IMR-90 (cell line): ENCODE measurements at places on chromosomes 5 and 9. TPM values are rescaled to one million over a fixed set of nuclear protein-coding genes. Genes with fewer than 3 reads are reported as not detected.
A peak's percentile ranks its signal among the peaks of the same experiment; 100 is the strongest.

- DNase-seq: peak; percentile 32
Observed at GRCh38 chr5:55829956-55830355, 21.2 kb upstream of the IL31RA start.

- no peak for DNase-seq
Observed at GRCh38 chr9:114488398-114489129, 16.7 kb downstream of the WHRN start.

DNA sequence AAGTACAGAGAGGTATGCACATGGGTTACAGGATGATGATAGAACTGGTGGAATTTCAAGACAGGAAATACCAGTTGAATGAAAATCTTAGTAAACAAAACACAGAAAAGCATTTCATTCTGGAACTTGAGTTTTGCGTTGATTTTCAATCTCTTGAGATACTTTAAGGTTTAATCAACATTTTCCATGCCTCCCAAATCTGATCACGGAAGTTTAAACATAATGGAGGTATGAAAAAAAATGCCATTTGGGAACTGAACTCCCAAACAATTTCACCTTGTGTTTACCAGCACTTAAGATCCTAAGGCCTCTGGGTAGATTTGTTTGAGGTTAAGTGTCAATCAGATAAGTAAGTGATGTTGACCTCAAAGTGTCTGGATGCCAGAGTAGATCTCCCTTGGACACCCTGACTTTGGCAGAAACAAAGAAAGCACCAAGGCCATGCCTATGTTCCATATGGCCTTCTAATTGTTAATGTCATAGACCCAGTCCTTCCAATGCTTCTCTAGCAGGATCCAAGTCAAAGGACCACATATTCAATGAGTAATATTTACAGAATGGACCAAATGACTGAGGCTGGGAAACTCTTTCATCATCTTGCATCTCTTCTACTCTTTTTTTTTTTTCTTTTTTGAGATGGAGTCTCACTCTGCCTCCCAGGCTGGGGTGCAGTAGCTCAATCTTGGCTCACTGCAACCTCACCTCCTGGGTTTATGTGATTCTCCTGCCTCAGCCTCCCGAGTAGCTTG is 216.9 kb downstream of the ARRDC3 start:
- DNase-seq: peak; percentile 75

DNA sequence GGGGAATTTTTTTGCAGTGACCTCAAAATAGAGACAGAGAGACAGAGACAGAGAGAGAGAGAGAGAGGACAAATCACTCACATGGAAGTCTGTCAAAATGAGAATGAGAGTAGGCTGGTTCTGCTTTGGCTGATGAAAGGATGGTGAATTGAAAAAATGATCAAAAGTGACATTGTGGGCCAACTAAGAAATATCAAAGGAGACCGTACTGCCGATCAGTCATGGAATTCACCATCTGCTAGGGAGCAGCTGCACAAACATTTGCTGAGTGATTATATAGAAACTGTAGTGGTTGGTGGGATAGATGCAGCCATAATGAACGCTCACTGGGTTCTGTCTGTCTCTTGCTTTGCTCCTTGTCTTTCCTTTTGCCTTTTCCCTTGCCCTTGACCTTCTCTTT is 476.6 kb upstream of the SGCD start:
- no peak for DNase-seq

DNA sequence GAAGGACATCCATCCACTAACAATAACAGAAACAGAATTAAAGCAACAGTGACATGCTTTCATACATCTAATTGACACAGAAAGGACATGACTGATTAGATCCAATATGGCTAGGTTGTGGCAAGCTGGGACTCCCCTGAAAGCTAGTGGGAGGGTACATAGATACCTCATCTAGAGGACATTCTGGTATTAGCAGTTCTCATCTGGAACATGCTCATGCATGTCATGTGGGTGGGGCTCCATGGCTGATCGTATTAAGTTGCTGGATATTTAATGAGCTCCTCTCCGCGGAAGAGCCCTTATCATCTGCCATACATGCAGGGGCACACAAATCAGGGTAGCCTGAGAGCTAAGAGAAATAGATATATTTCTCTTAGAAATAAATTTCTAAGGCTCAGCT is 358.9 kb downstream of the ICE1 start:
- no peak for DNase-seq

DNA sequence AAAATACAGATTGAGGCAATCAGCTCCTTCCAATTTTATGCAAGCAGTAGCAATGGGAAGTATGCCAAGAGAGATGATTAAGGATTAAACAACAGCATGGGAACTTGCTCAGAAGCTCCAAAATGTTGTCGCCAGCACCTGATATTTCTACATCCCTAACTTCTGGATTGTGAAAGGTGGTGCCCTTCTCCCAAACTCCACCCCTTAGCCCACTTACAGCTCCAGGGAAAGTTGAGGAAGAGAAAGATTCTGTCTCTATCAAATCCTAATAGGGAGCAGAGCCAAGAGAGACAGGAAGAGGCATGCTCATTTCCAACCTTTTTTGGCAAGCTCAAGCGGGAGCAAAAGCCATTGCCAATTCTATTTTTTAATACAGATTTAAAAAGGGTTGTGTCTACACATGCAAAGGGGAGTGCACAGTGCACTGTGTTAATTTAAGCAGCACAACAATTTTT is 92.4 kb upstream of the NR3C1 start:
- peak; percentile 81 for DNase-seq

DNA sequence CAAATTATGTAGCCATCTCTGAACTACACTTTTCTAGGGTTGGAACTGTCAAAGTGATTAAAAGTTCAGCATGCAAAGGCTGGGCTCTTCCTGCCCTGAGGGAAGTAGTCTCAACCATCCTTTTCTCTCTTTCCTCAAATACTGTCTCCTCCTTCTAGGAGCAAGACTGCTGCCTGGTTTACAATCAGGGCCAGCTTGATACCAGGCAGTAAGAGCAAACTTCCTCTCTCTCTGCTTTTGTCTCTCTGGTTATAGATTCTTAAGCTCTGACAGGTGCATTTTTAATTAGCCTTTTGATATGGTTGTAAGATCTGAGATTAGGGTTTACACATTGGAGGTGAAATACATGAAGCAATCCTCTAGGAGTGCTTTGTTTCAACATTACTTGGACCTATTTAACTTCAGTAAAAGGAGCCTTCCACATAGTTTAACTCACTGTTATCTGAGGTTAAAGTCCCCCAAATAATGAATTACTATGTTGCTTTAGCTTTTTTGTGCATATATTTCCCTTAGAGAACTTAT is 436.1 kb downstream of the SPATA31D1 start:
- DNase-seq: no peak

DNA sequence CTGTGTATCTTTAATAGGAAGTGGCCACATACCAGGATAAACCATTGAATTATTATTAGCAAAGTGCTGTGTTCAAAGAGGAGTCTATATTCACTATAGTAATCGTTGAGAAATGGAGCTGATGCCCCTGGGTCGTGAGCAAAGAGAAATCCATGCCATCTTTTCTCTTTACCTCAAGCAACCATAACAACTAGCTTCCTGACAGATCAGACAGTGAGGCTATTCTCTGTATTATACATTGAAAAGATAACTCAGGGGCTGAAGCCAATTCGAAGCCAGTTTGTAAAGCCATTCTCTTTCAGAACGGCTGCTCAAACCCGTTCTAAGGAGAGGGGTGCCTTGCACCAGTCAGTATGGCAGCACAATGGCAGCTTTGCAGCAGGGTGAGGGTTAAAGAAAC is 680.6 kb downstream of the SEMA5A start:
- DNase-seq: no peak

DNA sequence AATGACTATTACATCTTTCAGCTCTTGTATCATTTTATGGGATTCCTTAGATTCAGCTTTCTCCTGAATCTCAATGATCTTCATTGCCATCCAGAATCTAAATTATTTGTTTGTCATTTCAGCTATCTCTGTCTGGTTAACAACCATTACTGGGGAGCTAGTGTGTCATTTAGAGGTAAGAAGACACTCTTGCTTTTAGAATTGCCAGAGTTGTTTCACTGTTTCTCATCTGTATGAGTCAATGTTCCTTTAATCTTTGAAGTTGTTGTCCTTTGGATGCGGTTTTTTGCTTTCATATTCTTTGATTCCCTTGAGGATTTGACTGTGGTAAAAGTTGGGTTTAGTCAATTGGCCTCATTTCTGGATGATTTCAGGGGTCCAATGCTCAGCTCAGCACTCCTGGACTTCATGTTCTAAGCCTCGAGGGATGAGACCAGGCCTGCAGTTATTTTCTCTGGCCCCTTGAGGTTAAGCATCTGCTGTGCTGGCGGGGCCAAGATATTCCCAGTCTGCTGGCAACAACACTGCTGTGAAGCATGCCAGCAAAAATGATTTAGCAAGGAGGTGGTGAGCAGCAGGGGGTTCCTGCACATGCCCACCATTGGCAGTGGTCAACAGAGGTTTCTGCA is 102.4 kb upstream of the PCSK5 start:
- DNase-seq: no peak

DNA sequence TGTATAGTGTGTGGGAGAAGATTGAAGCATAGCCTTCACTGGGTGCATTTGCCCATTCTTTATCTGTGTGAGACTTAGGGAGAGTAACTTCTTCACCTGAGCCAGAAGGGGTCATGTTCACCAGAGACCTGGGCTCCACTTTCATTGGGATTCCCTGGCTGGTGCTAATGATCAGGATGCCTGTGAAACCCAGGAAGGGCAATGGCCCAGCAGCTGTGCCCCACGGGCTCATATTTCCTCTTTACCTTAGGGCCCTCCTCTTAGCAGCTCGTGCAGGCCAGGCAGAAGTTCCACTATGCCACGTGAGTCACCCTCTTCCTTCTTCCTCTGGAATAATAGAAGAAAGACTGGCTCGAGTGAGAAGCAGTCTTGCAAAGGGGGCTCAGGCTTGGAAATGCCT is 5.0 kb downstream of the PPARGC1B start:
- no peak for DNase-seq

DNA sequence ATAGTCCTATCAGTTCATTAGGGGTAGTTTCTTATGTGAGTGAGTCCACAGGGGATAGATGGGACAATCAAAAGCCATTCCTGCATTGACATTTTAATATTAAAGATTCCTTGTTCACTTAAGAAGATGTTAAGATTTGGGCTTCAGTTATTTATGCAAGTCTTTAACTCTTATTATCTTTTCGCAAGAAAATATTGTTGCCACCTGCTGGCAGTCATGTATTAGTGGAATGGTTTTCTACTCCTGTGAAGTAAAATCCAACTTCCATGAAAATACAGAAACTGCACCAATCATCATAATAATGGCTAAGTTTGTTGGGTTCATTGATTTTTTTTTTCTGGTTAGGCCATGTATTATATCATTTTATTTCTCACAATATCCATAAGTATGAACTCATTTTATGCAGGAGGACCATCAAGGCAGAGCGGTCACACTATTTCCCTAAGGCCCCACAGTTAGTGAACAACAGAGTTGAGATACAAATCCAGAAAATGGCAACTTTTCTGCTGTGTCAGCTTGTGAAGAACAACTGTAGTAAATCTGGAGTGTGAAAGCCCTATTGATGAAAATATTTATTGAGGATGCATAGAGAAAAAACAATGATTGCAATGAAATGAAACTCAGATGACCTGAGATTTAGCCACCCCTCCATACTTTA is 88.5 kb upstream of the TXNDC8 start:
- DNase-seq: peak; percentile 44

- peak; percentile 16 for DNase-seq
Observed at GRCh38 chr5:176844706-176845391, 34.5 kb downstream of the UNC5A start.

- no peak for DNase-seq
Observed at GRCh38 chr5:168334280-168334679, 42.8 kb downstream of the WWC1 start.

DNA sequence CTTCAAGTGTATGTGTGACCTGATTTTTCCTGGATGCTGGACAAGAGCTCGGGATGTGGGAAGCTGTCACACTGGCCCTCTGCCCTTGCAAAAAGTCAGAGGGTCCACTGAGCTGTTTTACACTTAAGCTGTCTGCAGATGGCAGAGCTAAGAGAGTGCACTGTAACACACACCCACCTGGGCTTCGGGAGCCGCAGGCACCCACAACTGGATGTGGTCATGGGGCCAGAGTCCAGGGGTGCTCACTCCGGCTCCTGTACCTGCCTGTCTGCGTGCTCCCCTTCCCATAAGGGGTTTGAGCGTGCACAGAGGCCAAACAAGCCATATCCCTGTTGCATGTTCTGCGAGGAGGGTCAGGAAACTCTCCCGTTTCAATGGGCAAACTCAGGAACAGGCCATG is 82.5 kb downstream of the LRRC70 start:
- no peak for DNase-seq

The PRRX2 gene
- 12.7 and 13.1 TPM in 2 replicates for total RNA-seq

The FEM1C gene
- 21.5 and 30.3 TPM in 2 replicates for total RNA-seq

The TPRN gene
- 1.7 and 1.8 TPM in 2 replicates for total RNA-seq

The ERAP2 gene
- 18.3 and 21.3 TPM in 2 replicates for total RNA-seq
